Right atrium auricular region (tissue), 2 donors: ENCODE measurements at places on chromosomes 7 and 10.

DNA sequence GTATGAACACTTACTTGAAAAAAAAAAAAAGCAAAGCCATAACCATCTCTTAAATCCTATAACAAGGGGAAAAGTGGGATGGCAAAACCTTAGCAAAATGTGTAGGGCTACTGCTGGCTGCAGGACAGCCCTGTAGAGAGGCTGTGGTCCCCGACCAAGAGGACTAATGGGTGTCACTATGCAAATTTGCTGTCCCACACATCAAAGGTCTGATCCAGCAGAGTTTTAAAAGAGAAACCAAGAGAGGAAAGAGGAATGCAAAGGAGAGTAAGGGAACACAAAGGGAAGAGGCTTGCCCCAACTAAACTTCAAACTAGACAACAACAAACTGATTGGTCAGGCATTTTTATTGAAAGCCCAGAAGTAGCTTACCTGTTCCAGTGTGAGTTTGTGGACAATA, 3.1 kb upstream of the ZNRF2 start:
- DNase-seq, result no peak

DNA sequence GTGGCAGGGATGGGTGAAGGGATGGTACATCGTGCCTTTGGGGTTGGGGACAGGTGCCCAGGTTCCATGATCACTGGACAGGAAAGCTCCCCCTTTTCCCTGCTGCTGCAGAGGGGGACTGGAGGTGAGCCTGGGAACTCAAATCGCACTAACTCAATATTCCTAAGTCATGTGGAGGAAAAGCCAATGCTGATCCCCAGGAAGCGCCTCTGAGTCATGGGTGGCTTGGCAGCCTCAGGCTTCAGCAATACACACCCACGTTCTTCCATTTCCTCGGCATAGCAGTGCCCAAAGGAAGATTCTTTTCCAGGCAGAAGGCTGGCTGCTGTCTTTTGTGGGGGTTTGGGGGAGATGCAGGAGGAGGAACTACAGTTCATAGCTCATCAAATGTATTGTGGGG, 165.8 kb downstream of the CCDC3 start:
- no peak for DNase-seq

GRCh38 chr10:19954601-19955000, 138.4 kb downstream of the PLXDC2 start:
- DNase-seq, result no peak

DNA sequence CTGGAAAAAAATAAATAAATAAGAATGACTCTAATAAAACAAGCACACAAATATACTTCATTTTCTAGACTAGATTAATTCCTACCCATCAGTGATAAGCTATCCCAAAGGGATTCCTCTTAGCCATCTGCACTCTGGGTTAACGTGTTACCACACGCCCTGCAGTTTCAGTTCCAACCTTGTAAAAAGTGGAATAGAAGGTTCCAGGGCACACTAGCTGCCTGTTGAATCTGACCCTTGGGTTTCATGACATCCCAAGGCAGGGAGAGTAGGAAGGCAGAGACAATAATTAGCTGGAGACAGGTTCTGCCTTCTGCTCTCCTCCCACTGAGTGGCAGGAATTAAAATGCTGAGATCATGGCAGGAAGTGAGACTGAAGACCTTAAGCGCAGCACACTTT, 33.5 kb downstream of the SLC37A3 start:
- DNase-seq, result no peak

DNA sequence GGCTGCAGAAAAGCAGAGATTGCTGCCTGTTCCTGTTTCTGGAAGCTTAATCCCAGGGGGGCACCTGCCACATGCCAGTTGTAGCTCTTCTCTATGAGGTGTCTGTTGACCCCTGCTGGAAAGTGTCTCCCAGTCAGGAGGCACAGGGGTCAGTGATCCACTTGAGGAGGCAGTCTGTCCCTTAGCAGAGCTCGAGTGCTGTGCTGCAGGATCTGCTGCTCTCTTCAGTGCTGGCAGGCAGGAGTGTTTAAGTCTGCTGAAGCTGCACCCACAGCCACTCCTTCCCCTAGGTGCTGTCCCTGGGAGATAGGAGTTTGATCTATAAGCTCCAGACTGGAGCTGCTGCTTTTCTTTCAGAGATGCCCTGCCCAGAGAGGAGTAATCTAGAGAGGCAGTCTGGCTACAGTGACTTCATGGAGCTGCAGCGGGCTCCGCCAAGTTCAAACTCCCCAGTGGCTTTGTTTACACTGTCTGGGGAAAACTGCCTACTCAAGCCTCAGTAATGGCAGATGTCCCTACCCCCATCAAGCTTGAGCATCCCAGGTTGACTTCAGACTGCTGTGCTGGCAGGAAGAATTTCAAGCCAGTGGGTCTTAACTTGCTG, 57.6 kb upstream of the CROT start:
- no peak for DNase-seq

GRCh38 chr7:134056816-134057215, 70.3 kb upstream of the LRGUK start:
- no peak for DNase-seq

DNA sequence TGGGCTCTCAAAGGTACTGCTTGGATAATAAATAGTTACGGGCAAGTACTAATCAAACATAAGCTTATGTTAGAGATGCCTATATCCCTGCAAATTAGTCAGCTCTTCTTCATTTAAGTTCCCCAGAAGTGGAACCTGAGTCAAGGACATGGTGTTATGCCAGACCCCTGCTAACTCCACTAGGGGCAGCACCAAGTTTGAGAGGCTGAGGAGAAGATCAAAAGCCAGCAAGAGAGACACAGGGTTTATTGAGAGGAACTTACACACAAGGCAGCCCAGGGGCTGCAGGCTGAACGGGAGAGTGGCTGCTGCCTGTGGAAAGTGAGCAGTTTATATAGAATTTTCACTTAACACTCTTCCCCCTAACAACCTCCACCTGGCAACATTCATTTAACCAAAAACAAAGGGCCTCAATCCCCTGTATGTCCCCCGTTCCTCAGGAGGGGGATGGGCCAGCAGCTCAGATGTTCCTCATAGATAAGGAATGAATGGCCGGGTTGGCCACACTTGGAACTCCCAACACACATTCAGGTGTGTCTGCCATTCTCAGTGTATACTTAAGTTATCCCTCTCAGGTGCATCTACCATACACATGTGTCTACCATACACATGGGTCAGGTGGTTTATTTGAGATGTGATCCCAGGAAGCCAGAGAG, 62.6 kb upstream of the GHITM start:
- no peak for DNase-seq
